Lung (tissue), 17 donors: ENCODE measurements at places on chromosomes 2 and 18.
A peak's percentile ranks its signal among the peaks of the same experiment; 100 is the strongest.

DNA sequence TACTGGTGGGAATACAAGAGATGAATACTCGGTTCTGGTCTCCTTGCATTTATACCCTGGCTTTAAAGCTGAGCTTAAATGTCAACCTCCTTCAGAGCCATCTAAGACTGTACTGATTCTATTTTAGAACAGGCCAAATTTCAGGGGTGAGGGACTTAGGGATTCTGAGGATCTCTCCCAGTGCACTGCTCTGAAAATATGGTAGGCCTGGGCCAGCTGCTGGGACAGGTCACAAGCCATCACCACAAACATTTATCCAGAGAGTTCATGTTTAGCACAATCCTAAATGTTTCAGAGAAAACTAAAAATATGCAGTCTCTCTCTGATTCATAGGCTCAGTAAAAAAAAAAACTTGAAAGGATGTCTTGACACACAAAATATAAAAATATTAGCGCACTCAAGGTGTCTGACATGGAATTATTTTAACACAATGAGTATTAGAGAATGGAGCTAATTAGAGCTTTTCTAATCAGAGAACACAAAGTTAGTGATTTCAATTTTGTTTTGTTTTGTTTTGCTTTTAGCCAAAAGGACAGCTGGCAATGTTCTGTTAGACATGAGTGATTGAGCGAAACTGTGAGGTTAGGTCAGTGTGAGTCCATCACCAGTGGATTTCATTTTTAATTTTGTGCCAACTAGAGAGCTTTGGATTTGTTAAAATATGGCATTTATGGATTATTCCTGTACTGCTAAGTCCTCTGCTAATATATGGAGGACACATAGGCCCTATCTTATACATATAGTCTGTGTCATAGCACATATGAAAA lies 38.8 kb downstream of the MFSD6 start:
- DNase-seq: no peak

DNA sequence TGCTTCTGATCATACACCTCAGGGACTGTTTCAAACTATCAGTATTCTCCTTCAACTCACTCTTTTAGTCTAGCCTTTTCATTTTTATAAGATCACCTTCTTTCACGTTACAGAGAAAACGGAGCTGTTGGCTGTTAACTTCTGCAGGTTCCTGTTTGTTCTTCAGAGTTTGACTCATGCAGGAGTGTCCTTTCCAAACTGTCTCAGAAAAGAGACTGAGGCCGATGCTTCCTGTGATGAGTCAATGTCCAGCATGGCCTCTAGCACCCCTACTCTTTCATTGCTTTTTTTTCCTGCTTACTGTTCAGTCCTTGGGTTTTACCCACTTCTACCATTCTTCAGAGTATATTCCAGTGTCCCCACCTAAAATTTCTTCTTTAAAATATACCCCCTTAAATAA lies 240.8 kb upstream of the RGPD4 start:
- no peak for DNase-seq

- no peak for DNase-seq
Observed at GRCh38 chr2:201759567-201759966, 21.2 kb downstream of the ALS2 start.

DNA sequence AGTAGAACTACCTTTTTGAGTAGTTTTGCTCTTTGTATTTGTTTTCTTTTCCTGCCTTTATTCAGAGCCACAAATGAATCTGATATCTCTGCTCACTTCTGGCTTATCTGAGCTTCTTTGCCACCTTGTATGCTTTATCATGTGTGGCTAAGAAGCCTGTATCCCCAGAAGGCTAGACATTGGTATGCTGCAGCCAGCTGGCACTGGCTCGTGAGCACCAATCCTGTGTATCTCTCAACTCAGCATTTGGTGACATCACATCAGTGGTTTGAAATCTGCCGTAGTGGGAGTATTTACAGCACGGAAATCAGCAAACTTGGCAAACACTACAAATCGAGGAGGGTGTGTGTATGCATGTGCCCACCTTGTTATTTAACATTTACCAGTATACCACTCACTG lies 183.7 kb upstream of the LHCGR start:
- DNase-seq: no peak

- no peak for DNase-seq
Observed at GRCh38 chr2:32812316-32812715, 134.4 kb upstream of the LTBP1 start.

GRCh38 chr2:74036010-74036409 lies 51.3 kb downstream of the TET3 start:
- DNase-seq: no peak

GRCh38 chr2:7358865-7359447 lies 441.7 kb downstream of the RNF144A start:
- peak; percentile 14 for DNase-seq

DNA sequence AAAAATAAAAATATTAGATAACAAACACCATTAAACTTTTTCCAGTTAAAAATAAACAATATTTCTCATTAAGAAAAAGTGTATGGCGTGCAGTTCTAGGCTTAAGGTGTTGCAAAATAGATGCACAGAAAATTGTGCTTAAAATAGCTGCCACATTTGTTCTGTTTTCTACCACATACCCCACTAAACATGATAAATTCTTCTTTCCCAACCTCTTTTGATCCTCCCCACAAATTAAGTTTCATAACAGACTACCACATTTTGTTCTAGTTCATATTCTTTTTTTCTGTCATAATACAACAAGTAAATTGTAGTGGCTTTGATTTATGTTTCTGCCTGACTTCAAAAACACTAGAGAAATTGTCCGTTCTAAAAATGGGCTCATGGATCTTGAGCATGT lies 64.5 kb downstream of the ARHGAP28 start:
- no peak for DNase-seq

GRCh38 chr18:29301048-29301447 lies 1124.1 kb upstream of the CDH2 start:
- no peak for DNase-seq

GRCh38 chr2:216415541-216415940 lies 3.3 kb downstream of the SMARCAL1 start:
- DNase-seq: no peak

DNA sequence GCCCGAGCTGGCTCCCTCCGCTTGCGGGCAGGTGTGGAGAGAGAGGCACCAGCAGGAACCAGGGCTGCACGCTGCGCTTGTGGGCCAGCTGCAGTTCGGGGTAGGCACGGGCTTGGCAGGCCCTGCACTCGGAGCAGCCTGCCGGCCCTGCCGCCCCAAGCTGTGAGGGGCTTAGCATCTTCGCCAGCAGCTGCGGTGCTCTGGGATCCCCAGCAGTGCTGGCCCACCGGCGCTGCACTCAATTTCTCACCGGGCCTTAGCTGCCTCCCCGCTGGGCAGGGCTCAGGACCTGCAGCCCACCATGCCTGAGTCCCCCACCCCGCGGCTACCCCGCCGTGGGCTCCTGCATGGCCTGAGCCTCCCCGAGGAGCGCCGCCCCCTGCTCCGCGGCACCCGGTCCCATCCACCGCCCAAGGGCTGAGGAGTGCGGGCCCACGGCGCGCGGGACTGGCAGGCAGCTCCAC lies 434.4 kb upstream of the RGPD4 start:
- DNase-seq: no peak
